Activated CD8-positive, alpha-beta memory T cell treated with anti-CD3 and anti-CD28 coated beads, Interleukin-2, amount 10 ng/mL, durations not matched to agents 7 days and 5 days (primary cell): ENCODE measurements at places on chromosomes 16 and 17. TPM values are rescaled to one million over a fixed set of nuclear protein-coding genes. Genes with fewer than 3 reads are reported as not detected.

The KRTAP1-5 gene
- not detected for total RNA-seq

The GCGR gene
- total RNA-seq: not detected

The MYO1D gene
- 8.4 TPM for total RNA-seq

The KRT28 gene
- total RNA-seq: not detected

The KCNAB3 gene
- 6.6 TPM for total RNA-seq

The TNFRSF17 gene
- not detected for total RNA-seq

The SERPINF2 gene
- 0.18 TPM for total RNA-seq

The MT3 gene
- not detected for total RNA-seq

The SHCBP1 gene
- total RNA-seq: 53.1 TPM

The DNAJA3 gene
- 68.7 TPM for total RNA-seq

GRCh38 chr17:18932360-18933055 lies 19.5 kb upstream of the SLC5A10 start:
- no peak for DNase-seq

DNA sequence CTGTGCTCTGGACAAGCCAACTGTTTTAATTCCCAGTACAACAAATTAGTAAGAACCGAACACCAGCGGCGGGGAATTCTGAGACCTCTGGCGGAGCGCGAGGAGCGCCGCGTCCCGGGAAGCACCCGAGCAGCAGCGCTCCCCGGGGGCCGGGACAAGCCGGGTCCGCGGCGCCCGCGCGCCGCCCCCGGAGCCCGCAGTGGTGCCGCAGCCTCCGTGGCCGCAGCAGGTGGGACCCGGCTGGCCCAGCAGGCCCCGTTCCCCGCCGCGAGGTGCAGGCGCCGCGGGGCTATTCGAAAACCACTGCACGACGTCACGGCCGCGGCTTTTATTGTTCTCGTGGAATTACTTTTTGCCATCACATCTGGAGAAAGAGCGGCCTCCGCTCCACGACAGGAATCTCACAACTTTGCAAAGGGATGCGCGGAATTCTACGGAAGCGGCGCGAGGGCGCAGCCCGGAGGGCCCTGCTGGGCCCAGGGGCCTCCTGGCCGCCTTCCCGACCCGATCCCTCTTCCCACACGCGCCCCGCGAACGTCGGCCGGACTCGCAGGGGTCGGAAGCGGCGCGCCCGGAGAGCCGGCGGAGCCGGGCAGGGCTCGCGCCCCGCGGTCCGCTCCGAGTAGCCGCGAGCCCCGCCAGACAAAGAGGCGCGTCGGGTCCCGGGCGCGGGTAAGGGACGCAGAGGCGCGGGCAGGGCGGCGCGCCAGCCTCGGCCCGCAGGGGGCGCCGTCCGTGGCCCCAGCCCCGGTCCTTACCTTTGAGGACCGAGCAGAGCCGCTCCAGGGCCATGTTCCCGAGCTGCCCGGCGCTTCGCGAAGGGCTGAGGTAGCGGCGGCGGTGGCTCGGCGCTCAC lies 696 bp downstream of the NETO2 start:
- peak; percentile 76 for DNase-seq

DNA sequence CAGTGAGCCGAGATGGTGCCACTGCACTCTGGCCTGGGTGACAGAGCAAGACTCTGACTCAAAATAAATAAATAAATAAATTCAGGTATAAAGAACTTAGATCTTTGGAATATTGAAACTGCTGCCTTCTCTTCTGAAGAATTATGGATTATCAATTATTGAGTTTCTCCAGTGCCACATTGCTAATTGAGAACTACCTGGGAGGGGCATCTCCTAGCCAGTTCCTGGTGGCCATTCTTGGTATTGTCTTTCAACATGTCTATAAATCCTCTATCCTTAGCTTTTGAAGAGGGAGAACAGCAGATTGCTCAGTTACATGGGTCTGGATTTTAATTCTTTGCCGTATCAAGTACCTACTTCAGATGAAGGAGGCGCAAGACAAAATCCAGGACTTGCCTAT lies 29.2 kb downstream of the CALCOCO2 start:
- no peak for DNase-seq

DNA sequence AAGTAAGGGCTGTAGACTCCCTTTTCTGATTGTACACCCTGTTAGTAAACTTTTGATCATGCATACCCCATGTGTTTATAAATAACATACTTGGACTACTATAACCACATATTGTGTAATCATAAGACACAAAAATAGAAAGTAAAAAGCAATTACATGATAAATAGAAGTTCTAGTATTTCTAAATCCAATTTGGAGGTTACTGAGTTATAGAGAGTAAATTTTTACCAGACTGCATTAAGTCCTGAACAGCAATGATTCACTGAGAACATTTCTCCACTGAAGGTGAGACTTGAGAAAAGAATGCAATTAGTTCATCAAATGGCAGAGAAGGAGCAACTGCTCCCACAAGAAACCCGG lies 7.7 kb upstream of the TBKBP1 start:
- no peak for DNase-seq

GRCh38 chr17:68909066-68909465 lies 46.1 kb downstream of the ABCA8 start:
- no peak for DNase-seq

GRCh38 chr17:27341041-27341471 lies 47.1 kb downstream of the WSB1 start:
- no peak for DNase-seq

GRCh38 chr16:80896776-80897175 lies 92.4 kb upstream of the CDYL2 start:
- no peak for DNase-seq

DNA sequence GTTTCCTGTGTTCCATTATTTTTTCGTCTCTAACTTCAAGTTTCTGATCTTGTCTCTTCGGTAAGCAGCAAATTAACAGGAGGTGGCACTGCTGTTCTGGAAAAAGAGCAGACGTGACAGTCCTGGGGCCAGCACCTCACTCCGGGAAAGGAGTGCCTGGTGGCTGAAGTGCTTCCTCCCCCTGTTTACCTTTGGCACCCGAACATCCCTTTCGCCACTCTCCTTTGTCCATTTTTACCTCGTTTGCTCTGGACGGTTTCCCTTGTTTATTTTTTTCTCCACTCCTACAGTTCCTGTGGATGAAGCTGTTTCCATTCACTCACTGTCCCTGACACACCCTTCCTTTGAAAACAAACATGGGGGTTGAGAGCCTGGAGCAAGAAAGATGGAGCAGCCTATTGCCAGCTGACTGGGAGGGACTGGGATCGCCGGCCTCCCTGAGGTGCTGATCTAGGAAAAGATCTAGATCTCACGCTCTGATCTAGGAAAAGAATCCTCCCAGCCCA lies 12.6 kb downstream of the SAP30BP start:
- DNase-seq: no peak

DNA sequence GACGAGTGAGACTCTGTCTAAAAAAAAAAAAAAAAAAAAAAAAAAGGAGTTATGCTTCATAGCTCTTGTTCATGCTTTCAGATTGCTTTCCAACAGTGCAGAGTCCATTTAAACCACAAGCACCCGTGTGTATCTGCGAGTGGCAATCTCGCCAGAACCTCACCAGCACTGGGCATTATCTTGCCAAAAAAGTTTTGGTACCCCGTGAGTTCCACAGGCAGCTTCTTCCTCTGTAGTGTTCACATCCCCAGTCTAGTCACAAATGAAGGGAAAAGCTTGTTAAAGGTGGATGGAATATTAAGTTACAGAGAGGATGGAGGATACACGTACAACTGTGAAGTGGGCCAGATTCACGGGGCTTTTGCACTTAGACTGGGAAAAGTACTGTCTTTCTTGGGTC lies 33.5 kb downstream of the WSB1 start:
- DNase-seq: no peak

- DNase-seq: no peak
These were observed 450.7 kb upstream of the CCL2 start for GRCh38 chr17:33804401-33804800.

- DNase-seq: no peak
These were observed 207.3 kb downstream of the KIF2B start for GRCh38 chr17:54029986-54030385.

DNA sequence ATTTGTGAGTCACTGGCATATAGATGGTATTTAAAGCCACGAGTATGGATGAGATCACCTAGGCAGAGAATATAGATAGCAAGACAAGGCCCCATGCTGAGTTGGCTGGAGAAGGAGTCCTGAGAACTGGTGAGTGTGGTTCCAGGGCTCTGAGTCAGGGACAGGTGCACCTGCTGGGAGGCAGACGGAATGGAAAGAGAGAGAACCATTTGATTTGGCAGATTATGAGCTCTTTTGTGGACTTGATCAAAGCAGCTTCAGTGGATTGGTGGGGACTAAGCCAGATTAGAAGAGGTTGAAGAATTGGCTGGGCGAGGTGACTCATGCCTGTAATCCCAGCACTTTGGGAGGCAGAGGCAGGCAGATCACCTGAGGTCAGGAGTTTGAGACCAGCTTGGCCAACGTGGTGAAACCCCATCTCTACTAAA lies 4.3 kb upstream of the C16orf92 start:
- DNase-seq: no peak

- no peak for DNase-seq
These were observed 252.9 kb downstream of the KATNIP start for GRCh38 chr16:27802664-27803439.

DNA sequence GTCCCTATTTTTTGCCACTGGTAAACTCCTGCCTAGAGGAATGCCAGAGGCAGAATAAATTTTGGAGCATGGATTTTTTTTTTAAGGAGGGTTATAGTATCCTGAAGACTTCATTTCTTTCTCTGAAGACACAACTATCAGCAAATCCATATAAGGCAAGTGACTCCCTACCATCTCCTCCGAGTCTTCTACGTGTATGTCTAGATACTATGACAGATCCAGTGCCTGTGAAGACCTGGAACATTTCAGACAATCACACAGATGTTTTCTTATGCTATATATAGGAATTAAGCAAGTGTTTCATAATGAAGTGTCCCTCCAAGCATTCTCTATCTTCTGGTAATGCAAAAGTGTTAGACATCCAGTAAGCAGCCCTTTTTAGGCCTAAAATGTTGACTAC lies 255.5 kb upstream of the TBX2 start:
- DNase-seq: no peak

- no peak for DNase-seq
These were observed 50.7 kb downstream of the TOX3 start for GRCh38 chr16:52496051-52496876.

DNA sequence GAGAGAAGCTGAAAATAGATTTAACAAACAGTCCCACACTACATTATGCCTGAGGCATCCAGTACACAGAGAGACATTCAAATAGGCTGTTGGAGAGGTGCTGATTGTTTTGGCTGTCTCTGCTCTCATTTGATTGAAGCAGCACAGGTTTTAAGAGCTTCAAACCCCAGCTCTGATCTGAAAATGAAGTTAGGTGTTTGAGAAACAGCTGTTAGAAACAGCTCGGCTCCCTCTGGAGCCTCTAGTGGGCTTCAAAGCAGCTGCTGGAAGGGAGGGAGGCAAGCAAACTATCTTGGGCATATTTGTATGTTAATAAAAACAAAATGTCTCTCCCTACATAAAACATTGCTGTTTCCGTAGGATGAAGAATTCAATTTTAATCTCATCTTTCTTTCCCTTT lies 607.3 kb upstream of the GOT2 start:
- DNase-seq: no peak

- no peak for DNase-seq
These were observed 12.1 kb upstream of the ALDOA start for GRCh38 chr16:30053376-30054015.

GRCh38 chr17:40960144-40960543 lies 6.6 kb downstream of the KRT39 start:
- no peak for DNase-seq

- no peak for DNase-seq
These were observed 230.7 kb downstream of the IRX3 start for GRCh38 chr16:54055864-54056263.

DNA sequence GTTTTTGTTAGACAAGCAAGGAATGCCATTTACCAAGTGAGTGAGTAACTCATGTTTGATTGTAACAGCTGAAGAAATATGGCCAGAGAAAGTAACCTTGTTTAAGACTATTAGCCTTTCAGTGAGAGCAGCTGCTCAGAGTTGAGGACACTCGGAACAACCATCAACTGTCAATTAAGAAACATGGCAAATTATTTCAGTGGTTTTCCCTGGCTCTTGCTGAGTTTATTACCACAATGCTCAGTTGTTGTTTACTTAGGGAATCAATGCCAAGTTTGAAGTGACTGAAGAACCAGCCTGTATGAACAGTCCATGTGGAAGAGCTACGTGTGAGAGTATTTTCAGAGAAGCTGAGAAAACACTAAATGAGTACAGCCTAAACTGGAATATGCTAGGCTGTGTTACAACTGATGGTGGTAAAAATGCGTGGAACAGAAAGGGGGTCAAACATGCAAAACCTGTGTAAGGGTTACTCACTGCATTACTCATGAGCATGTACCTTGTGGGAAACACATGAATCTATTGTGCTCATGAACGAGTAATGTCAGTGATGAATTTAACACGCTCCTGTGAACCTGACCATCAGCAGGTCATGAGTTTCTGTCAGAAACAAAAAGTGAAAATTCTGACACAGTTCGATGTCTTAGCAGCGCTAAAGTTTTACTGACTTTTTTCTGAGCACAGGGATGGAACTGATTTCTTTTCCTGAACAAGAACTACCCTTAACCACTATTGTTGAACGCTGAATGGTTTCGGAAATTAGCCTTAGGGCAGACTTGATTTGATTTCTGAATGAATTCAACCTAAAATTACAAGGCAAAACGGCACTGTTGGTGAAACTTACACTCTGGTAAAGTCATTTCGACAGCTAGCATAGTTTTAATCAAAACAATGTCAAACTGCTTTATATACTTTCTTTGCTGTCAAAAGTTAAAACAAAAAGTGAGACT lies 33.5 kb downstream of the GNA13 start:
- DNase-seq: no peak

- peak; percentile 59 for DNase-seq
These were observed 75.5 kb downstream of the BMERB1 start for GRCh38 chr16:15509593-15510535.

GRCh38 chr17:59508999-59509625 lies 56.3 kb upstream of the DHX40 start:
- DNase-seq: no peak

DNA sequence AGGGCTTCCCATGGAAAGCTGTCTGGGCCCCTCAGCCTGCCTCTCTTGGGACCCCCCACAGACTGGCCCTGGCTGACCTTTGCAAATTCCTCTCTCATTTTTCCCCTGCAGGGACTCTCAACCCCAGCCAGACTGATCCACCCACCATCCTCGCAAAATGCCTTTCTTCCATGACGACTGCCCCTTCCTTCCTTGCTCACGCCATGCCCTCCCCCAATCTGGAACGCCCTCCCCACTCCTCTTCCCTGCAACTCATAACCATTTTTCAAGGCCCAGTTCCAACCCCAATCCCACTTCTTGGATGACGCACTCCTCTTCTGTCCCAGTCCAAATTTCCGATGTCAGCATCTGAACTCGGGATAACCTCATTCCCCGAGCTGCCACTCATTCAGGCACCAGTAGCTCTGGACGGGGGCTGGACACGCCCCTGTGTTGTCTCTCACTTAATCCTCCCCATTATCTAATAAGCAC lies 1.3 kb upstream of the DNAI2 start:
- no peak for DNase-seq

GRCh38 chr16:871562-872345 lies 71.2 kb upstream of the GNG13 start:
- DNase-seq: no peak

GRCh38 chr16:77298418-77299360 lies 99.5 kb downstream of the SYCE1L start:
- DNase-seq: no peak
